ENCODE measurements at places on chromosomes 7 and 10. TPM values are rescaled to one million over a fixed set of nuclear protein-coding genes. Genes with fewer than 3 reads are reported as not detected.

Gene GIMAP1
- total RNA-seq: under 0.01 TPM

Gene SPAM1
- total RNA-seq: not detected

Gene TBC1D12
- 13.6 TPM for total RNA-seq

Gene TRPV5
- total RNA-seq: not detected

Gene ACHE
- total RNA-seq: 0.25 TPM

Gene VENTX
- total RNA-seq: not detected
